ENCODE measurements at places on chromosomes 11 and 22.
A peak's percentile ranks its signal among the peaks of the same experiment; 100 is the strongest.

GRCh38 chr11:11973866-11974265, 34.6 kb downstream of the DKK3 start:
- DNase-seq, result peak; percentile 47

DNA sequence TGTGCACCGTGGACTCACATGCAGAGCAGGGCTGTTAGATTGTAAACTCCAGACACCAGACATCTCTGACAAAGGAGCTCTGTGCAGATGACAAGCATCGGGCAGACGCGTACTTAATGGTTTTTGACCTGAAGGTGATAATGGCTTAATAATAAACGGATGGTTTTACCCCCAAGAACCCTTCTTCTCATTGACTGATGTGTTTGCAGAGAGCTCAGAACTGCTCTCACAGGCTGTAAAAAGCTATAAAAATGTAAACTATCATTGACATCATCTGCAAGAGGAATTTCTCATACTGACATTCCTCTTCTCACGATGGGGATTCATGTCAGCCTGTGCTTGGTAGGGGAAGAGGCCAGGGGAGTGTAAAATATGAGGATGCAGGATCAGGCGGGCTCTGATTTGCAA, 8.6 kb upstream of the ARHGAP8 start:
- peak; percentile 25 for DNase-seq

DNA sequence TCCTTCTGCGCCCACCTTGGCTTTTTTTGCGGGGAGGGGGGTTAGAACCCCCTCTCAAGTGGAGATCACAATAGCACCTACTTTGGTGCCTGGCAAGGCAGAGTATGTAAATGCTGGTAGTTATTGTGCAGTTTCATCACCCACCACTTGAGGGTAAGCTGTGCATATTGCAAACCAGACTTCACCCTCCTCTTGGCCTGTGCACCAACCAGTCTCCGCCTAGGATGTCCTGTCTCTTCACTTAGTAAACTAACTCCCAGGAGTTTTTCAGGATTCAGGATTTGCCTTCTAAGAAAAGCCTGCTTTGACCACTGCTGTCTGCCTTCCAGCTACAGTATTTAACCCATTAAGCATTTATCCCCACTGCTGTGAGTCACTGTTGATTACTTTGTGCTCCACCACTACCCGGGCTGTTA, 2.0 kb upstream of the UBXN1 start:
- DNase-seq, result peak; percentile 82

- no peak for DNase-seq
Observed at GRCh38 chr11:45385844-45386243, 99.7 kb upstream of the SYT13 start.

DNA sequence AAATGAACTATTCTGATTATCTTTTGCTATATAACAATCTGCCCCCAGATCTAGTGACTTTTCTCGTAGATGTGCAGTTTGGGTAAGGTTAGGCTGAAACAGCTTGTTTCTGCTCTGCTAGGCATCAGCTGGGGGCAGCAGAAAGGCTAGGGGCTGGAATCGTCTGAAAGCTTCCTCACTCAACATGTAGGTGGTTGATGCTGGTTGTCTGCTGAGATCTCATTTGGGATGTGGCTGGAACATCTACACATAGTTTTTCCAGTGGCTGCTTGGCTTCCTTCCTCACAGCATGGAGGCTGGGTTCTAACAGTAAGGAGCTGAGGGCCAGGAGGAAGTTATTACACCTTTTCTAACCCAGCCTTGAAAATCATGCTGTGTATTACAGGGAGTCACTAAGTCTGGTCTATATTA, 30.2 kb downstream of the USP47 start:
- no peak for DNase-seq

GRCh38 chr11:75949023-75949672, 134.1 kb downstream of the UVRAG start:
- peak; percentile 63 for DNase-seq

DNA sequence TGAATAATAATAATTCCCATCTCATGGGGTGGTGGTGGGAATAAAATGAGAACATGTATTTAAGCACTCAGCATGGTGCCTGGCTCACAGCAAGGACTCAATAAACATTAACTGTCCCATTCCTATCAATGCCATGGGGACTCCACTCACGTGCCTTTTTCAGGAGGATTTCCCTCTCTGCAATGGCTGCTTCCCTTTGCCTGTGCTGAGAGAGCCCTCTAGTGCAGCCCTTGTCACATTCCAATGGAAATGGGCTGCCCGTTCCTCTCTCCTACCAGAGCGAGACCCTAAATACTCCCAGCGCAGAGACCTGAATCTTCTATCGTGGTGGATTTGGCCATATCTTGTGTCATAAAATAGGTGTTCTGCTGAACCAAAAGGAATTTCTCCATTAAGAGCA, 621.5 kb upstream of the B3GAT1 start:
- no peak for DNase-seq

Measured in fibroblast of skin of right quadriceps (primary cell).